Stimulated activated CD4-positive, alpha-beta T cell treated with anti-CD3 and anti-CD28 coated beads, Interleukin-15, amount 100 ng/mL, for 48 hours (primary cell): ENCODE measurements at places on chromosomes 2 and 18.

DNA sequence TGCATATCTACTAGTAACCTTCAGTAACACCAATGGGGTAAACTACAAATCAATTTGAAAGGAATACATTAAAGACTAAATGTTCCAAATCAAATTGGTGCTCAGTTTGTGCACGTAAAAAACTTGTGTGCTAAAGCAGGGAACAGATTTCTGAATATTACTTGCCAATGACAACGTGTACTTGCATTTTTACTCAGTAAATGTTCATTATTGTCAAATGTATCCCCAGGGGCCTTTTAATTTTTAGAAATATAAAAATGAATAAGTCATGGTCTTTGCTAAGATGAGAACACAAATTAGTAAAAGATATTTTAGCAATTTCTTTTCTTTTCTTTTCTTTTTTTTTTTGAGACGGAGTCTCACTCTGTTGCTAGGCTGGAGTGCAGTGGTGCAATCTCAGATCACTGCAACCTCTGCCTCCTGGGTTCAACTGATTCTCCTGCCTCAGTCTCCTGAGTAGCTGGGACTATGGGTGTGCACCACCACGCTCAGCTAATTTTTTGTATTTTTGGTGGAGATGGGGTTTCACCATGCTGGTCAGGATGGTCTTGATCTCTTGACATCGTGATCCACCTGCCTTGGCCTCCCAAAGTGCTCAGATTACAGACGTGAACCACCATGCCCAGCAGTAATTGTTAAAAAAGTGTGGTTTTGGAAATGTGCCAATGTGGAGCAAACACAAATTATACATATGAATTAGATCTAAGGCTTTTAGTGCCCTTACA is 52.6 kb downstream of the PMAIP1 start:
- no peak for DNase-seq

GRCh38 chr2:191297033-191297432 is 51.8 kb downstream of the MYO1B start:
- no peak for DNase-seq

DNA sequence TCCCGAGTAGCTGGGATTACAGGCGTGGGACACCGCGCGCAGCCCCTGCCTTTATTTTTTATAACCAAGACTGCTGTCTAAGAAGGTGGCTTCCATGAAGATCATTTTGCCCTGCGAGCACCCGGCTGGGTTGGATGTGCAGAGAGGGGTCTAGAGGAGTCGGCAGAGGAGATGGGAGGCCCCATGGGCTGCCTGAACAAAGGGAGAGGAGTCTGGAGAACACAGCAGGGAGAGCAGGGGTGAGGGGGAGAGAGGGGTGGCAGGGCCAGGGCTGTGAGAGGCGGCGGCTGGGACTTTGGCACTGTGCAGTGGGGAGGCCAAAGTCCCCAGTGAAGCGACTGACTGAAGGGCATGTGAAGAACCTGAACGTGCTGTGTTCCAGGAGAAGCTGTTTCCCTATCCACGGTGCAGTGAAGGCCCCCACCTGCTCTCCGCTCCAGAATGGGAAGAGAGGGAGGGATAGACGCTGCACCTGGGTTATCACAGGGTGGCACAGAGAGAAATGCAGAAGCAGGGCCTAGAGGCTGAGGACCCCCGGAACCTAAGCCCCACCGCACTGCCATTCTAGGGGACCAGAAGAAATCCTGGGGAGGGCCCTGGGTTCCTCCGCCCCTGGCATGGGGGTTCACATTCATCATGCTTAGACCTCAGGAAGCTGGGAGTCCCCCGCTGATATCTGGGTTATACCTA is 24.8 kb upstream of the FOSL2 start:
- DNase-seq = no peak

- DNase-seq = no peak
Measured at GRCh38 chr2:39530411-39530866, 93.4 kb upstream of the MAP4K3 start.

GRCh38 chr2:217797661-217798069 is 205.1 kb downstream of the TNS1 start:
- DNase-seq = no peak

- DNase-seq = no peak
Measured at GRCh38 chr2:227413371-227413770, 25.6 kb upstream of the SCYGR1 start.

- peak; percentile 39 for DNase-seq
Measured at GRCh38 chr2:98412751-98413458, 31.8 kb upstream of the INPP4A start.

DNA sequence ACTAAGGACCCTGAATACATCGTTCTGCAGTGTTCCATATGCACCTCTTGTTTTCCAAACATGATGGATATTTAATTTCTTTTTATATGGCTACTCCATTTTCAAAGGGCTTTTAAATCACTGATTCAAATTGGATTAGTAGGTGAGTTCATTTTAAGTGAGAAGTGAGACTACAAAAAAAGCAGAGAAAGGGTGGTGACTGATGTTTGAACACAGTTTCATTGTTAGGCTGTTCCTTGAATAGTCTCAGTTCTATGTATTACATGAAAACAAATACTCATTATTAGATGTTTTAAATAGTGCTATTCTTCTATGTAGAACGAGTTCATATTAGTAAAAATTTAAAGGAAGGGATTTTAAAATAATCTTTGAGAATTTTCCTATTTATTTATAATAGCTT is 72.7 kb upstream of the STON1 start:
- no peak for DNase-seq

- DNase-seq = no peak
Measured at GRCh38 chr2:234496835-234497593, at the start of gene ARL4C. TSS of gene ARL4C (minus strand) at chr2:234497081. CDS start at chr2:234496586, 495 bp downstream.

DNA sequence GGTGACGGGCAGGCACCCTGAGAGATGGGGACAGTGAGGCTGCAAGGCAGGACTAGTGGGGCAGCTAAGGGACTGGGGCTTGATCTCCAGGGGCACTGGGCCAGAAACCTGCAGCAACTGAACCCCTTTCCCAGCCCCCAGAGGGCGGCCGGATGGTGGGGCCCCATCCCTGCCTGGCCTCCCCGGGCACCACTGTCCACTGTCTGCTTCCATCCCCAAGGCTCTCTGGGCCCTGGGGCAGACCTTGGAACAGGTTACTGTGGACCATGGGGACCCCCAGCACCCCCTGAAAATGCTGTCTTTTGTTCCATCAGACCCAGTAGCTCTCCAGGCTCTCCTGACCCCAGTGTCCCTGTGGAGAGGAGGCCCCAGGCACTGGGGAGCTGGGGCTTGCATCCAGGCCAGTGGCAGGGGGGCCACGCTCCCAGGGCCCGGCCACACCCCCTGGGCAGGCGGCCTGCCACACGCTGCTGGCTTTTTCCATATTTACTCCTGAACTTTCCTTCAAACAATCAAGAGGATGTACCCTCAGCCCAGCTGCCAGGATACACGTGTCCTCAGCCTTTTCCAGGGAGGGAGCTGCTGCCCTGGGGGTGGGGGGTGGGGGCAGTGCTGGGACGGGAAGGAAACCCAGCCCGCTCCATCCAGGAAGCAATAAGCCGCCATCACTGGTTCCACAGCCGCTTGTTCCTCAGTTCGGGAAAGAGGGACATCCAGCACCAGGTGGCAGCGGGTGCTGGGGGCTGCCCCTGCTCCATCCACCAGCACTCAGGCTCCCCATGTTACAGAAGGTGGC is 102.3 kb upstream of the ODC1 start:
- DNase-seq = no peak

DNA sequence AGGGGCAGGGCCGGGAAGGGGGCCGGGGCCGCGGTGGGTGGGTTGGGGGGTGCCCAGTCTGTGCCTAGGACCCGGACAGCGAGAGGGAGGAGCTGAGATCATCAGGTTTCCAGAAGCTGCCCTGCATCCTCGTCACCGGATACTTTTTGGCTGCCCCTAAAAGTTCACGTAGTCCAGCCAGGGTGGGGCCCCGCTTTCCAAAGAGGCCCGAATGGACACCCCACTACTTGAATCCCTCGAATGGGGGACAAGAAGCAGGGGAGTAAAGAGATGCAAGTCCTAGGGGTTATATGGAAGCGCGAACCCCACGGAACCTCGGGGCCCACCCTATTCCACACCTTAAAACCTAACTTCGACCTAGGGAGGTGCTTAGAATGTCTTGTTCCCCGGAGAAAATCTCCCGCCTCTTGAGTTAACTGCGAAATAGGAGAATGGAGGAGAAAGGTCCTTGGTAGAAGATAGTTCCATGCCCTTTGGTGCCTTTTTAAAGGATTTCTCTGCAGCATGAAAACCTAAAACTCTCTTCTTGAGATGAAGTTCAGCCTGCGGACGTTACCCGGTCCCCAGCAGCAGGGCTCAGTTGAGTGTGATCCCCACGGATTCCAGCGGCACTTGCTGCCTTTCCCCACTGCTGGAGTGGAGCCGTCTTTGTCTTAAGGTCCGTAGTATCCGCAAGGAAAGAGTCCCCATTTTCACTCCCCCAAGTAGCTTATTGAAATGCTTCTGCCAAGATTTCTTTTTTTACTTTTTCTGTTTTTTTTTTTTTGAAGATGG is 2.1 kb upstream of the RNF152 start:
- no peak for DNase-seq

DNA sequence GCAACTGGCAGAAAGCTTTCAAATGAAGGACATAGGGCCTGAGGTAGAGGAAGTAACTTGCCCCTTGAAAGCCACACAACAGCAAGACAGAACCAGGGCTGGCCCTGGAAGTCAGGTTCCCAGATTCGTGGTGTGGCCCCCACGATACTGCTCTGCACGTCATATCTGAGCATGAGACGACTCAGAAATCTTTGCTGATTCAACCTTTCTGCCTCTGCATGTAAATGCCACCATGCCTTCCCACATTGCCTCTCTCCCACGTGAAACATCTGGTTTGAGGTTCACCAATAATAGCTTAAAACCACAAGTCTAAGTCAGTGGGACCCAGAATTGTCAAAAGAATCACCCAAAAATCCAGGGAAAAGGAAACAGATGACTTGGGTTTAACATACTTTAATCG is 214.0 kb upstream of the TRIB2 start:
- DNase-seq = peak; percentile 36

DNA sequence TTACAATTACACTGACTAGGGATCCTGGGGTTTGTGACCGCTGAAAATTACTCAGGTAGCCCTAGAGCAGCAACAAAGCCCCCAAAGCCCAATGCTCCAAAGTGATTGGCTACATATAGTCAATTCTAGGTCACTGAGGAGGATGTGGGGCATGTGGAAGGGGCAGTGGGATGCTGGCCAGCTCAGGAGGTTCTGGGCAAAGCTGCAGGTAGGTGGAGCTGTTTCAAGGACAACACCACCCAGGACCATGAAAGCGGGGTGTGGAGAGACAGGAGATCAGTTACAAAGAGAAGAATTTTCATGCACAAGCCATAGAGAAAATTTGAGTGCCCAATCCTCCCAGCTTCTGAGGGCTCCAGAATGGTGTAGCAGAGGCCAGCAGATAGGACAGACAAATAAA is 75.0 kb upstream of the CCDC85A start:
- DNase-seq = no peak

DNA sequence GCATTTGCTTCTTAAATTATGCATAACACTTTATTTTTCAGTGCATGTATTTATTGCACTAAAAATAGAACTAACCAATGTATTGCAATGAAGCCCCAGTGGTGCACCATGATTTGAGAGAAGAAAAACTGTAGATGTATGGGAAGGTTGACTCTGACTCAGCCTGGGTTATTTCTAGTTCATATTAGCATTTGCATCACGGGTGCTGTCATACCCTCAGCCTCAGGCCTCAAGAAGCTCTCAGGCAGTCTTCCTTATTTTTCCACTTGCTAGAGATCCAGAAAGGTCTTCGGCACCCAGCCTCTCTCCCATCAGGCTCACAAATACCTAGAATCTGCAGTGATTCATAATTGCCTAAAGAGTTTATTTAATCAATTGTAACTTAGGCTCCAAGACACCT is 148.0 kb downstream of the DNER start:
- DNase-seq = no peak

- no peak for DNase-seq
Measured at GRCh38 chr2:70923378-70924015, 12.2 kb upstream of the ATP6V1B1 start.

- no peak for DNase-seq
Measured at GRCh38 chr2:216507220-216508160, 8.8 kb downstream of the RPL37A start.

DNA sequence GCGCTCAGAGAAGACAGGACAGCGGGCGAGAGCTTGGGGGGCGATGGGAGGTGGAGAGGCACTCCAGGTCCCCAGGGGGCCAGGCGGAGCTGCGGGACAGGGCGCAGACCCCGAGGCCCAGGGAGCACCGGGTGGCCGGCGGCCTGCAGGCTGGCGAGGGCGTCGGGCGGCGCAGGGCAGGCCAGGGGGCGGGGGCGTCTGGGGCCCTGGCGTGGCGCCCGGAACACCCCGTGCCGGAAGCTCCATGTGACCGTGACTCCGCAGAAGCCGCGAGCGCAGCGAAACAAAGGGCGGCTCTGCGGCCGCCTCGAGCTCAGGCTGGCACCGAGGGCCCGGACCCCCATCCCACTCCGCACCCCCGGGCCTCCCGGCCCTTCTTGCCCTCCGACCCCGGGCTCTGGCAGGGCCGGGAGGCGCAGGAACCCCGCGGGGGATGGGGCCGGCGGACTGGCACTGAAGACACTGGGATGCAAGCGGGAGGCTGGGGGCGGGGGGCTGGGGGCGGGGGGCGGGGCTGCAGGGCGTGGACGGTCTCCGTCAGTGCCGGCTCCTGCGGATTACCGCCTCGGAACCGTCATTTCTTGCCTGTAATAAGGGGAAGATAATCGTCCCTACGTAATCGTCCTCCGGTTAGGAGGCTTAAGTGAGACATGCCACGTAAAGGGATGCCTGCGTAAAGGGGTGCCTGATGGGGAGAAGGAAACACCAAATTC is 19.1 kb downstream of the SH2D6 start:
- DNase-seq = peak; percentile 55

DNA sequence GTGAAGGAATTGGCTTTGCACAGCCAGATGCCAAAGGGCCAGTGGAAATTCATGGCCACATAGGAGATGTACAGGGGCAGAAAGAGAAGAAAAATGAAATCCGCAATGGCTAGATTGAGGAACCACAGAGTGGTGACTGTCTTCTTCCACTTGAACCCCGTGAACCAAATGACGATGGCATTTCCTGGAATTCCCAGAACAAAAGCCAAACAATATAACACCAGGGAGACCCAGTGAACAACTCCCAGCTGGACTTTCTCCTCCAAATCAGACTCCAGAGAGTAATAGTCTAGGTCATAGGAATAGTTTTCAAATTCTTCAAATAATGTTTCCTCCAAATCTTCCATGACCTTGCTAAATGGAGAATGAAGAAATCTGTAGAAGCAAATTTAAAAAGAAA is 17.2 kb downstream of the EEF1B2 start:
- no peak for DNase-seq

GRCh38 chr2:223042704-223043118 is 9.3 kb upstream of the KCNE4 start:
- DNase-seq = no peak
